A549 treated with CORT108297 at 1 μM for 4 hours (cell line): ENCODE measurements at places on chromosomes 11 and 22. TPM values are rescaled to one million over a fixed set of nuclear protein-coding genes. Genes with fewer than 3 reads are reported as not detected.

Gene CHRDL2
- total RNA-seq: 3.0 to 5.2 TPM (median 4.0 TPM) in 5 replicates

Gene POU2F3
- total RNA-seq: not detected in 5 replicates

Gene IGF2
- 1.5 to 2.9 TPM (median 2.8 TPM) in 5 replicates for total RNA-seq

Gene BRSK2
- 5.4 to 8.3 TPM (median 6.9 TPM) in 5 replicates for total RNA-seq

Gene GALNT18
- total RNA-seq: 19.1 to 22.2 TPM (median 19.7 TPM) in 5 replicates

Gene PVALB
- not detected in 5 replicates for total RNA-seq

Gene ATL3
- total RNA-seq: 27.3 to 33.2 TPM (median 30.8 TPM) in 5 replicates

Gene MN1
- 2.3 to 4.1 TPM (median 2.9 TPM) in 5 replicates for total RNA-seq

Gene OR5A1
- total RNA-seq: not detected in 5 replicates

Gene YDJC
- total RNA-seq: 33.7 to 60.7 TPM (median 58.8 TPM) in 5 replicates

Gene INPP5J
- total RNA-seq: 0.50 to 0.78 TPM (median 0.72 TPM) in 5 replicates

Gene KCTD17
- 20.3 to 27.5 TPM (median 26.7 TPM) in 5 replicates for total RNA-seq

Gene IFITM5
- total RNA-seq: not detected in 5 replicates

Gene NCR3LG1
- total RNA-seq: 1.7 to 2.6 TPM (median 2.3 TPM) in 5 replicates

Gene OR2AG2
- total RNA-seq: 0.05 TPM in 2 of 5 replicates, not detected in the others

Gene KRTAP5-1
- not detected in 5 replicates for total RNA-seq

Gene RASGRP2
- 1.0 to 1.5 TPM (median 1.1 TPM) in 5 replicates for total RNA-seq

Gene APOA1
- 0.13 to 0.20 TPM (median 0.16 TPM) in 5 replicates for total RNA-seq

Gene TLCD5
- total RNA-seq: 5.1 to 8.7 TPM (median 7.2 TPM) in 5 replicates

Gene MUC5AC
- 1.9 to 4.1 TPM (median 3.2 TPM) in 5 replicates for total RNA-seq

Gene DRICH1
- 0.08 to 0.43 TPM (median 0.12 TPM) in 4 of 5 replicates, not detected in the other for total RNA-seq

Gene TNNT3
- total RNA-seq: not detected in 5 replicates

Gene MAP6
- 1.5 to 1.9 TPM (median 1.7 TPM) in 5 replicates for total RNA-seq

Gene MFNG
- 1.4 to 3.5 TPM (median 2.5 TPM) in 5 replicates for total RNA-seq

Gene MAJIN
- not detected in 5 replicates for total RNA-seq

Gene OR4S2
- total RNA-seq: not detected in 5 replicates

Gene HYLS1
- 14.3 to 15.6 TPM (median 14.4 TPM) in 5 replicates for total RNA-seq

Gene TEF
- total RNA-seq: 0.85 to 1.1 TPM (median 0.93 TPM) in 5 replicates

Gene PKDREJ
- not detected in 5 replicates for total RNA-seq

Gene DEFB131B
- total RNA-seq: not detected in 5 replicates

Gene DNAJB7
- not detected in 5 replicates for total RNA-seq

Gene UCP3
- total RNA-seq: 1.3 to 2.5 TPM (median 1.5 TPM) in 5 replicates

Gene KCNJ11
- total RNA-seq: 0.30 to 0.60 TPM (median 0.45 TPM) in 5 replicates

Gene SNX32
- 0.06 to 0.27 TPM (median 0.08 TPM) in 3 of 5 replicates, not detected in the others for total RNA-seq

Gene PRG2
- 0.08 TPM in 1 of 5 replicates, not detected in the others for total RNA-seq

Gene KRTAP5-9
- 0.10 TPM in 1 of 5 replicates, not detected in the others for total RNA-seq

Gene INS
- not detected in 5 replicates for total RNA-seq

Gene PHOX2A
- not detected in 5 replicates for total RNA-seq

Gene SERPINH1
- 78.4 to 113 TPM (median 104 TPM) in 5 replicates for total RNA-seq

Gene DRAP1
- total RNA-seq: 196 to 277 TPM (median 239 TPM) in 5 replicates

Gene LYVE1
- total RNA-seq: 0.08 to 0.28 TPM (median 0.13 TPM) in 5 replicates

Gene EXT2
- total RNA-seq: 53.9 to 61.6 TPM (median 57.4 TPM) in 5 replicates
